Large intestine (tissue), 12 donors: ENCODE measurements at places on chromosomes 1 and 21. TPM values are rescaled to one million over a fixed set of nuclear protein-coding genes. Genes with fewer than 3 reads are reported as not detected.
A peak's percentile ranks its signal among the peaks of the same experiment; 100 is the strongest.

Gene SFN
- 6.9 TPM for polyA plus RNA-seq

- DNase-seq: no peak
These were observed 520.2 kb downstream of the PTPRU start for GRCh38 chr1:29756498-29756897.

- no peak for DNase-seq
These were observed 51.7 kb upstream of the TIAM1 start for GRCh38 chr21:31395791-31396190.

Gene TENT5C
- 10.4 TPM for polyA plus RNA-seq

DNA sequence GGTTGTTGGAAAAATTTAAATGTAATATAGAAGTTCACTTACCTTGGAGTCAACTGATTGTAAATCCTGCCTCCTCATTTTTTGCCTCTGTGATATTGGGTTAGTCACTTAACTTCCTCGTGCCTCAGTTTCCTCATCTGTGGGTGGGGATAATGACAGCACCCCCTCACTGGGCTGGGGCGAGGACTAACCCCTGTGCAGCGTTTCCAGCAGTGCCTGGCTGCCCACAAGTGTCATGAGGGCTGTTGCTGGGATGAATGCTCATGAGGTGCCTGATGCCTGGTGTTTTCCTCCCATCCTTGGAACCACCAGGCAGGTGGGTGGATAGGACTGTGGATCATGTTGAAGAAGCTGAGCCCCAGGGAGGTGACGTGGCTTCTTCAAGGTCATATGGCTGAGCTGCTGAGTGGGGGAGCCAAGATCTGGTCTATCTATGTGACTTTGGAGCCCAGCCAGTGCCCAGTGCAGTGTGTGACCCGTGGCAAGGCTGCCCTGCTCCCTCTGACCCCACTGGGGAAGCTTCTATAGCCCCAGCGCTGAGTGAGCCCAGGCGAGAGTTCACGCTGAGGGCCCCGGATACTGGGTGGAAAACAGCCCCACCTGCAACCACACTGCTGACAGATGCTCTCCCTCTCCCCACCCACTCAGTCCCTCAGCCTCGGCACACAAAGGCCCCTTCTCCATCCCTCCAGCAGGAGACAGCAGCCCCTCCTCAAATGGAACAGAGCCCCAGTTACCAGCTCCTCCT lies 446.0 kb downstream of the PTPRU start:
- no peak for DNase-seq

- DNase-seq: no peak
These were observed 14.4 kb upstream of the DYNLT5 start for GRCh38 chr1:66737836-66738235.

DNA sequence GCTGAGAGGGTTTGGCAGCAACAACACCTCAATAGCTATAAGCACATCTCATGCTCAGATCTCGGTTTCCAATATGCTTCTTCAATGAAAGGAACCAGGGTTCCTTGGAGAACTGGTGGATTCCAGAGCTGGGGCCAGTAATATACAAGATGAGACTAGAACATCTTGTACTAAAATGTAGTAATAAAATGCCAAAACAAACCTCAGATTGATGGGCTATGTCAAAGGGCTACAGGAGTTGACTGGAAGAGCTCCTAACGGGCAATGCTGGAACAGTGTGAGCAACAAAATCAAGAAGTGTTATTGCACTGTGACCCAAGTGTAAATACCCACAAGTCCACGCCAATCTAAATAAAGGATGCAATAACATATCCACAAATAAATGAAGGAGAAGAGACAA lies 26.1 kb upstream of the SLC19A1 start:
- no peak for DNase-seq

DNA sequence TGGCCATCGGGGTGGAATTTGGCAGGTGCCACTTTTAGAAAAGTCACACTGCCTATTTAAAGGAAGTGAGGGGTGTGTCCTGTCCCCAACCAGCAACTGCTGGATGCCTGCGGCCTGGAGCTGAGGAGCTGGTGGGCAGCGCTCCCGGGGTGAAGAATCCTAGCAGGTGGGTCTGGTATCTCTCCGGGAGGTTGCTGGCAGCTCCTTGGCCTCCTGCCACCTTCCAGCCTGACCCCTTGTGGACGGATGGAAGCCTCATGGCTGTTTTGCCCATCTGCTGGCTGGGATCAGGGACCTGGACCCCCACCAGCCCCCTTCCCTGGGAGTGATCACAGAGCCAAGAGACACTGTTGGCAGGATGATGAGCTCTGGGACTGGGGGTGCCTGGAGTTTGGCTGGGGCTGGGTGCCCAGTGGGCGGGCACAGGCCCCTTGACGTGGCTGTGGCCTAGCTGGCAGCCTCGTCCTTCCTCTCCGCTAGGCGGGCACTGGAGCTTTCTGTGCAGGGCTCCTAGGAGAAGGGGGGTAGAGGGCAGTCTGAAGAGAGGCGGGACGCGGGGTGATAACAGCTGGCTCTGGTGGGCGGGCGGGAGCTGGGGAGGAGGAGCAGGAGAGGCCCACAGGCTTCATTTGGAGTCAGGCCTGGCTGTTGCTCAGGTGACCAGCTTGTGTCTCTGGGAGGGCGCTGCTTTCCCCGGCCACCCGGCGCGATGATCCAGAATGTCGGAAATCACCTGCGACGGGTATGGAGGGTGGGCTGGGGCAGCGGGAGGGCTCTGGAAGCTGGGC lies at the start of gene ACOT11:
Gene ACOT11 (plus strand): TSS at position 628 of the 788 bp plus-strand sequence. CDS start 82 bp downstream, at position 710.
- peak; percentile 82 for DNase-seq

DNA sequence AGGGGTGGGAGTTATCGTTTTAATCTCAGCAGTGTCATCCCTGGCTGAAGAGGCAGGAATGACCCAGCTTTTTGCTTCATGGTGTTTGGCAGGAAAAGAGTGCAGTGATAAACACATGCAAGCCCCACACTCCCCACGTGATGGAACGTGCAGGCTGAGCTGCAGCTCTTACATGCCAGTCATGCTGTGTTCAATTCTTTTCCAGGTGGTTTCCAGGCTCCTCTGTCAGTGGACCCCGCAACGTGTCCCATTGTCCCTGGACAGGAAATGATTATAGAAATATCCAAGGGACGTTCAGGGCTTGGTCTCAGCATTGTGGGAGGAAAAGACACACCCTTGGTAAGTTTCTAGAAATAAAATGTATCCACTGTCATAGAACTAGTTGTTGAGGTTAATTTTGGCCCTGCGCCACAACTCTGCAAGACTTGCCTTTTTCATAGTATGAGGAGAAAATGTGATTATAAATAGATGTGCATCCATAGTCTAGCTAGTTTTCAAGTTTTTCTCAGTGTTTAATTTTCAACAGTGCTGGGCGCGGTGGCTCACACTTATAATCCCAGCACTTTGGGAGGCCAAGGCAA lies 110.2 kb upstream of the L1TD1 start:
- no peak for DNase-seq

Gene PDE4B
- polyA plus RNA-seq: 9.3 TPM

GRCh38 chr1:100905181-100905580 lies 9.3 kb downstream of the SLC30A7 start:
- no peak for DNase-seq

DNA sequence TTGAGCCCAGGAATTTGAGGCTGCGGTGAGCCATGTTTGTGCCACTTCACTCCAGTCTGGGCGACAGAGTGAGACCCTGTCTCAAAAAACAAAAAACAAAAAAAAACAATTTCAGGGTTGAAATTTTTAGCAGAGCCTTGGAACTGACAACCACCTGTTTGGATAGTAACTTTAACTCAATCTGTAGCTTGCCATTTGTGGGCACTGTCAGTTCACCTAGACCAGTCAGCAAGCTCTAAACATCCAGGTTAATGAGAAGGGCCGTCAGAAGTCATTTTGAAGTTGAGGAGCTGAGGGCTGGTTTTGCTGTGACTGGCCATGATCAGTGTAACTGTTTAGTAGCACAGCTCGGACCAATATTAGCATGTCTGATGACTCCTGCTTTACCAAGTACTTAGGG lies 8.4 kb downstream of the TRAPPC10 start:
- DNase-seq: no peak
